ENCODE measurements at places on chromosomes 6 and 20. TPM values are rescaled to one million over a fixed set of nuclear protein-coding genes. Genes with fewer than 3 reads are reported as not detected.

The SLC52A3 gene
- 34.3 TPM for total RNA-seq

The REPS1 gene
- 97.1 TPM for total RNA-seq

The MYBL2 gene
- 0.36 TPM for total RNA-seq

The ACTL10 gene
- 8.5 TPM for total RNA-seq

The PBX2 gene
- total RNA-seq, result 61.5 TPM

The ADTRP gene
- 0.74 TPM for total RNA-seq

The CEP57L1 gene
- total RNA-seq, result 9.9 TPM

GRCh38 chr20:38472513-38473366 is at the start of gene RALGAPB:
TSS of gene RALGAPB (plus strand) at chr20:38472843. CDS start at chr20:38488433, 15,590 bp downstream.
- H3K4me1 ChIP-seq, result peaks cover 12% of the 10 kb centered on the region
- no peaks in the 10 kb centered on the region for H3K36me3 ChIP-seq
- DNase-seq, result peak; percentile 98
- peak within 1 kb of the TSS; percentile 87 for H3K27ac ChIP-seq
- peak within 1 kb of the TSS; percentile 83 for H3K4me3 ChIP-seq

DNA sequence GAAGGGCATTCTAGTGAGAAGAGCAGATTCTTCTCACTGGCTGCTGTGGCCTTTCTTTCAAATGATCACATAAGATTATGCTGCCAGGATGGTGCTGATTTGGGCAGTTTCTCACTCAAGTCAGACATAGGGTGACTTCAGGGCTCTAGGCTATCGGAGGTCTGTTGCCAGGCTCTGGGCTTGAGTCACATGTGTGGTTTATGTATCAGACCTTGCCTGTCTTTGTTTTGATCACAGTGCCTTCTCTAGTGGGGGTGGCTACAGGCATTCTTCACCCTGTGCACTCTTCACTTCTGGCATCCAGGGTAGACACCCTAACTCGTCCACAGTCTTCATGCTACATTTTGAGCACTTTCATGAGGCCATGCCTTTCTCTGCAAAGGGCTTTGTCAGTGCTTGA is 823.7 kb upstream of the MAN1A1 start:
- H3K4me1 ChIP-seq, result no peaks in the 10 kb centered on the region
- no peak overlapping the region for H3K4me3 ChIP-seq
- H3K27me3 ChIP-seq, result no peaks in the 10 kb centered on the region
- H3K36me3 ChIP-seq, result no peaks in the 10 kb centered on the region

DNA sequence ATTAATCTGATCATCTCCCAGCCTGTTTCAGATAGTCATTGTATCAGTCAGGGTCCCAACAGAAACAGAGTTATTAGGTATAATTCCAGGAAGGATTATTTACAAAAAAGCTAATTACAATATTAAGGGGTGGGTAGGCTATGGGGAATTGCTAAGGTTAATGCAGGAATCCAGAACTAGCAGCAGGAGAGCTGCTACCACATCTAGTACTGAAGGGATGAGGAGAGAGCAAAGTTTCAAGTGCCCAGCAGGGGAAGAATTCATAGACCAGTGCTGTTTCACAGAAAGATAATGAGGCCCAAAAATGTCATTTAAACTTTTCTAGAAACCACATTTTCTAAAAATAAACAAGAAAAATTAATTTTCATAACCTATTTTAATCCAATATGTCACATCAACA is 284.2 kb downstream of the HACE1 start:
- H3K36me3 ChIP-seq, result no peaks in the 10 kb centered on the region
- no peaks in the 10 kb centered on the region for H3K27me3 ChIP-seq
- H3K27ac ChIP-seq, result no peak overlapping the region
- no peaks in the 10 kb centered on the region for H3K4me1 ChIP-seq
- H3K4me3 ChIP-seq, result no peak overlapping the region

GRCh38 chr6:26029570-26029856 is 57.7 kb upstream of the HFE start:
- no peaks in the 10 kb centered on the region for H3K27me3 ChIP-seq
- no peaks in the 10 kb centered on the region for H3K4me1 ChIP-seq
- DNase-seq, result no peak
- no peak overlapping the region for H3K4me3 ChIP-seq

- H3K4me1 ChIP-seq, result no peaks in the 10 kb centered on the region
- H3K27me3 ChIP-seq, result peaks cover 2% of the 10 kb centered on the region
- H3K27ac ChIP-seq, result no peak overlapping the region
- no peaks in the 10 kb centered on the region for H3K36me3 ChIP-seq
- no peak overlapping the region for H3K4me3 ChIP-seq
- DNase-seq, result no peak
Observed at GRCh38 chr6:43883847-43884651, 114.0 kb downstream of the VEGFA start.

- no peak overlapping the region for H3K4me3 ChIP-seq
- no peaks in the 10 kb centered on the region for H3K27me3 ChIP-seq
- H3K36me3 ChIP-seq, result no peaks in the 10 kb centered on the region
- peaks cover 3% of the 10 kb centered on the region for H3K4me1 ChIP-seq
- DNase-seq, result peak; percentile 71
- H3K27ac ChIP-seq, result peak overlapping the region; percentile 73
Observed at GRCh38 chr20:35768731-35769664, 2.8 kb upstream of the PHF20 start.

DNA sequence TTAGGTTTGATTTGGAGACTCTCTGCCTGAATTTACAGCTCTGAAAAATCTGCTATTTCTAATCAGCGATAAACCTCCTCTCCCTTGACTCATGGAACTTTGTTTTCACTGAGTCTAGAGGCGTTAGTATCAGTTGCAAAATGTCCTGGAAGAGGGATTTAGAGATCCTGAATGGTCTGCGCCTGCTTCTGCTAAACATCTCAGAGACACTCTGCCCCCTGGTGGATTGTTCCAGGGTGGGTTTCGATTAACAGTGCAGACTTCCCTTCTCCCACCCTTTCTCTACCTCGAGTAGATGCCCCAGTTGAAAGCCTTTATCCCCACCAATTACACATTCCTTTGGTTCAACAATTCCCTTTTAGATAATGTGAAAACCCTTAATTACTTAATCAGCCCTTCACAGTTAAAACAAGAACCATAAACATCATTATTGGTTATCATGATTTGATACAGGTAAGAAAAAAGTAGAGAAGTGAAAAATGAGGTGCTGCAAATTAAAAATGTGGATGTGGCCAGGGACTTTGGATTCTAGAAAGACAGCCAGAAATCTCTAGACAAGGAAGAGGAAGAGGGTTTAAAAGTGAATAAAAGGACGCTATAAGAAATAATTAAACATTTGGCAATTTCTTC is 5.5 kb downstream of the HTR1B start:
- H3K36me3 ChIP-seq, result no peaks in the 10 kb centered on the region
- peak; percentile 62 for DNase-seq
- H3K27ac ChIP-seq, result no peak overlapping the region
- H3K4me1 ChIP-seq, result no peaks in the 10 kb centered on the region

GRCh38 chr6:139308286-139308916 is 16.6 kb upstream of the TXLNB start:
- H3K27ac ChIP-seq, result no peak overlapping the region
- H3K4me1 ChIP-seq, result no peaks in the 10 kb centered on the region
- H3K27me3 ChIP-seq, result no peaks in the 10 kb centered on the region

- DNase-seq, result no peak
- H3K36me3 ChIP-seq, result no peaks in the 10 kb centered on the region
- H3K27ac ChIP-seq, result no peak overlapping the region
- H3K27me3 ChIP-seq, result no peaks in the 10 kb centered on the region
Observed at GRCh38 chr20:42531508-42531961, 658.2 kb downstream of the PTPRT start.

DNA sequence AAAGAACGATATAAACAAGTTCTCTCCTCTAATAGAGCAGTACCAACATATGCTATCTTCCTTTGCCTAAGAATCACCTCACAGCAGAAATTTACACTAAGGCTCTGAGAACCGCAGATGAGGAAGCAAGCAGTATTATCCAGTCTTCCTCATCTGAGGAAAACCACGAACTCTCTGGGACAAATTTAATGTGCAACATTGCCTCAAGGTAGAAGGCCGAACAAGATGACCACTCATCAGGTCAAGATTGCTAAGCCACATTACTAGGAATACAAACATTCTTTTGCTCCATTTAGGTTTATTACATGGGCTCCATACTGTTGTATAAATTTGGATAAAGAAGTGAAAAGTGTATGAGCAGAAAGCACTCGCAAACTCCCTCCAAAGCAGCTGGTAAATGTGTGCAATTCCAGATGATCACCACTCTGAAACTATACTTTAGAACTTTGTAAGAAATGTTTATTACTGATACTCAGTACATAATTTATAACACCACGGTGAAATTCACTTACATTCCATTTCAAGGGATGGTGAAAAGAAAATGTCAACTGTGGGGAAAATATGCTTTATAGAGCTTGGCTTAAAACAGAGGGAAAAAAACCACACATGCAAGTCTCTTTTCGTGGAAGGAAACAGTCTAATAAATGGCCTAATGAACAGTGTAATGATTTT is 398.4 kb downstream of the BTBD9 start:
- H3K36me3 ChIP-seq, result no peaks in the 10 kb centered on the region
- no peaks in the 10 kb centered on the region for H3K27me3 ChIP-seq
- H3K27ac ChIP-seq, result no peak overlapping the region
- DNase-seq, result no peak
- no peaks in the 10 kb centered on the region for H3K4me1 ChIP-seq

DNA sequence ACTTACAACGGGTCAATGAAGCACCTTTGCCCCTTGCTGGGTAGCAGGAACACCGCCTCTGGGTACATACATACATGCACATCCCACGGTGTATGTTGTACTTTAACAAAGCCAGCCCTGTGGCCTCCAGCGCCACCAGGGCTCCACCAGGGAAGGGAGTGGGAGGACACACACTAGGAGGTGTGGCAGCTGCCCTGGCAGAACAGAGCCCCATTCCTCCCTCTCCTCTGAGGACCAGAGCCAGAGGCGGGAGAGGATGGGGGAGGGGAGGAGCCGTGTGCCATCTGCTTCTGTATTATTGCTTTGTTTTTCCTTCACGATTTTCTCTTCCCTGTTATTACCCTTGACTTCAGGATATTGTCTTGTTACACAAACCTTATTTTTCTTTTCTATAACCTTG is 105.8 kb upstream of the TRAF3IP2 start:
- no peak overlapping the region for H3K4me3 ChIP-seq
- no peaks in the 10 kb centered on the region for H3K36me3 ChIP-seq
- DNase-seq, result no peak
- no peak overlapping the region for H3K27ac ChIP-seq

- H3K36me3 ChIP-seq, result no peaks in the 10 kb centered on the region
- peaks cover 8% of the 10 kb centered on the region for H3K4me1 ChIP-seq
- DNase-seq, result peak; percentile 74
- no peak overlapping the region for H3K4me3 ChIP-seq
Observed at GRCh38 chr6:108156180-108156937, 9.5 kb upstream of the NR2E1 start.

Measured in prostate gland (tissue), 2 donors.